ENCODE measurements at places on chromosomes 5 and 9.

DNA sequence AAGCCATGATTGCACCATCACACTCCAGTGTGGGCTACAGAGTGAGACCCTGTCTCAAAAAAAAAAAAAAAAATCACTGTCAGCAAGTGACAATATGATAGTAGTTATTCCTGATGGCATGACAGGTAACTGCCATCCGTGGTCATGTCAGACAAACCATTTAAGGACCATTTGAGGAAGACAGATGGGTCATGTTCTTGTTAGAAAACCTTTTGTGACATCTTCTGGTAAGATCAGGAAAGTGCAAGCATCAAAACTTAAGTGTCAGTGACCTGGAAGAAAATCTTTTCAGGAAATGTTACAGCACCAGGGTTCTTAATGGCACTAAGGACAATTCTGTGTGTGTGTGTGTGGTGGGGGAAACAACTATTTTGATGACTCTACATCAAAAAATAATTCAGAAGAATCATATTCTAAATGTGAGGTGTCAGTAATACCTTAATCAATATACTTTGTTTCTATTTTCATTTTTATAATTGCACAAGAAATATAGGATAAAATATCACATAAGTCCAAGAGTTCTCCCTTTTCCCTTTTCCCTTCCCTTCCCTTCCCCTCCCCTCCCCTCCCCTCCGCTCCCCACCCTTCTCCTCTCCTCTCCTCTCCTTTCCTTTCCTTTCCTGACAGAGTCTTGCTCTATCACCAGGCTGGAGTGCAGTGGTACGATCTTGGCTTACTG lies 17.8 kb downstream of the SLC38A9 start:
- peak; percentile 25 for DNase-seq

- no peak for DNase-seq
Observed at GRCh38 chr5:72209147-72210115, 102.2 kb downstream of the MAP1B start.

GRCh38 chr5:146890066-146890465 lies 11.5 kb upstream of the PPP2R2B start:
- DNase-seq, result peak; percentile 28

GRCh38 chr9:135589596-135590485 lies 28.3 kb downstream of the PAEP start:
- no peak for DNase-seq

DNA sequence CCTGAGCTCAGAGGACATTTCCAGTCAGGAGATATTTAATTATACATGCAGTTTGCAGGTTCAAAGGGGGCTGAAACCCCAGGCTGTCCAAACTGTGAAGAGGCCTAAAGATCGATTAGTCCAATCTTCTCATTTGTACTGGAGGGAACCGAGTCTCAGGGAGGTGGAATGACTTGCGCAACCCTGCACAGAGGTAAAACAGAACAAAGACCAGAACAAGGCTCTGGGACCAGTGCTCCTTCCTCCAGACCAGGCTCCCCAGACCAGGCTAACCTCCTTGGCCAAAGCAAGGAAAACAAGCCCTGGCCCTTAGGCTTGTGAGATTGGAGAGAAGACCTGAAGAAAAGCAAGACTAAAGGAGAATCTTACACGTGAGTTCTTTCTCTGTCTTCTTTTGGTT lies 120.8 kb downstream of the ENC1 start:
- DNase-seq, result no peak

GRCh38 chr5:4772591-4772990 lies 367.5 kb upstream of the ADAMTS16 start:
- no peak for DNase-seq

GRCh38 chr9:75231167-75231566 lies 142.9 kb downstream of the OSTF1 start:
- no peak for DNase-seq

DNA sequence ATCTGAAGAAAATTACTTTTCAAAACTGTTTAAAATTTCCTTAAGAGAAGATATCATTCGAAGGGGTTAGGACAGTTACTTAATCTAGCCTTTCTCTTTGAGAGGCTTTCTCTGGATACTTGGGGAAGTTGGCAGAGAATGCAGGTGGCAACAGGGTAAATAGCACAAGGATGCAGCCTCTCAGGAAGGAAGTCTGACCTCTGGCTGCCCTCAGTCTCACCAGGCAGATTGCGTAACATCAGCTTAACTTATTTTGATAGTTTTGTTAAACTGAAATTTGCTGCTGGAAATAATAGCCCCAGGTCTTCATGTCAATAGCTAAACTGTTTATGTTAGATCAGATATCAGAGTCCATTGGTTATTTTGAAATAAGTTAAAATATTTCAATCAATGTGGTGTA lies 20.4 kb downstream of the CCDC192 start:
- DNase-seq, result peak; percentile 37

- DNase-seq, result no peak
Observed at GRCh38 chr9:123402981-123403509, 47.0 kb downstream of the CRB2 start.

All from inflammatory macrophage treated with lipopolysaccharide for 4 hours (primary cell).